ENCODE measurements at places on chromosomes 1 and 21. TPM values are rescaled to one million over a fixed set of nuclear protein-coding genes. Genes with fewer than 3 reads are reported as not detected.

The RPAP2 gene
- total RNA-seq = 22.7 TPM

The MYBPHL gene
- total RNA-seq = not detected

The OR2AK2 gene
- not detected for total RNA-seq

The NUAK2 gene
- 3.0 TPM for total RNA-seq

DNA sequence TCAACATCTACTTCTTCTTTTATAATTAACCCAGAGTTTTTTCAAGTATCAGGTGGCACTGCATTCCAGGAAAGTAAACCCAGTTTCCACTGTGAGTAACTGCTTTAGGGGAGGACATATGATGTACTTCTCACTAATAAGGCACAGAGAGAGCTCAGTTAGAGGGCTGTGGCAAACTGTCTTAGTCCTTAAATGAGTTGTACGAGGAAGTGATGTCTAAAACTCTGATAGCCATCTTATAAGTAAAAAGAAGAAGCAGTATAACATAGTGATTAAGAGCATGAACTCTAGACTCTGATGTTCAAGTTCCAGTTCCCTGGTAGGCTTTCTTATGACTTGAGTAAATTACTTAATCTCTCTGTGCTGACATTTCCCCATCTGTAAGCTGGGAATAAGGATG is 58.7 kb upstream of the PTGS2 start:
- no peak for DNase-seq

DNA sequence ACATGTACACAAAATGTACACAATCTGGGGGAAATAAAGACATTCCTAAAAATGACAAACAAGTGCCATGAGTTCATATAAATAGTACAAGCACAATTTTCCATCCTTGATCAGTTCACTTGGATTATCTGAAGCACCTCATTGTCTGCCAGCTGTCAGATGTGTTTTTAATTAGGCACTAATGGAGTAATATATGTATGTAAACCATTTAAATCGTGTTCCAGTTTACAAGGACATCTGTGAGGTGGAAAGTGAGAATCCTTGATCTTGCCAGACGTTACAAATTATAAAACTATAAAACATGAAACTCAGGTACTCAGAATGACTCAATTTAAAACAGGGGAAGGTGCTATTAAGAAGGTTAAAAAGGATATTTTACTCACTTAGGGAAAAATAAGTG is 1312.2 kb downstream of the PLA2G4A start:
- no peak for DNase-seq

DNA sequence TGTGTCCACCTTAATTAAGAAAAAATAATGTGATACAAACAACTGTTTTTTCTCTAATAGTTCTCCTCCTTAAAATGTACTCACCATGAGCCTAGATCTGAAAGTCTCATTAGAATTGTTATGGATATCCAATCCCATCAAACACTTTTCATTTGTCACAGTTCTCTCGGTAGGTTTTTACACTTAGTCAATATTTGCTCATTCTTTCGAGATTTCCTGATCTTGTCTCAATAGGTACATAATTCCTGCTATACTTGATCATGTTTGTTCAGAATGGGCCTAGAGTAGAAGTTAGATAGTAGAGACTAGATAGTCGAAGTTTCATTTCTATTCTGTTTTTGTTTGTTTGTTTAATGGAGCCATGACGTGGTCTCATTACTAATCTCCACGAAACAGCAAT is 2005.7 kb downstream of the NCAM2 start:
- no peak for DNase-seq

- no peak for DNase-seq
Measured at GRCh38 chr1:36573445-36573844, 90.7 kb upstream of the CSF3R start.

- no peak for DNase-seq
Measured at GRCh38 chr1:172727956-172728603, 69.2 kb downstream of the FASLG start.

GRCh38 chr1:221469476-221469875 is 272.4 kb downstream of the DUSP10 start:
- DNase-seq = no peak

- DNase-seq = no peak
Measured at GRCh38 chr1:164733070-164733469, 174.1 kb downstream of the PBX1 start.

GRCh38 chr1:235885655-235886262 is 19.1 kb upstream of the LYST start:
- no peak for DNase-seq

DNA sequence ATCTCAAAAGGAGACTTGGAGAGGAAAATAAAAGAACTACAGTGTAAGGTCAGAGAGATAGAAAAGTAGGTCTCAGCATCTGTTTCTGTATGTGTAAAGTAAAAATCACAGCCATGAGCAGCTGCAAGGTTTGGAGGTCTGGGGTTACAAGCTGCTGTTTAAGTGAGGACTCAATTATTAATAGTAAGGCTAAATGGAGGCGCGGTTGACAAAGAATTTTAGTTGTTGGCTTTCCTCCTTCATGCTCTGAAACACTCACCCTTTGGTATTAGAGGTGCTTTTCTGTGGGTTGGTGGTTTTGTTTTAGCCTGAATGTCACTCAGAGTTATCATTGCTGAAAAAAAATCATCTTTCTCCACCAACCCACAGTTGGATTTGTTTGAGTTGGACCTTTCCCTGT is 59.8 kb upstream of the HAO2 start:
- DNase-seq = no peak
